Vagina (tissue), 2 donors: ENCODE measurements at places on chromosomes 4 and X.
A peak's percentile ranks its signal among the peaks of the same experiment; 100 is the strongest.

- no peak overlapping the region for H3K4me3 ChIP-seq
- no peaks in the 10 kb centered on the region for H3K27me3 ChIP-seq
- no peaks in the 10 kb centered on the region for H3K36me3 ChIP-seq
- H3K4me1 ChIP-seq, result no peaks in the 10 kb centered on the region
- no peak overlapping the region for H3K27ac ChIP-seq
Observed at GRCh38 chr4:104747635-104748034, 252.9 kb upstream of the CXXC4 start.

GRCh38 chrX:134520860-134521390, 61.0 kb downstream of the HPRT1 start:
- no peaks in the 10 kb centered on the region for H3K27me3 ChIP-seq
- no peaks in the 10 kb centered on the region for H3K4me1 ChIP-seq
- no peaks in the 10 kb centered on the region for H3K36me3 ChIP-seq
- H3K27ac ChIP-seq, result no peak overlapping the region
- no peak overlapping the region for H3K4me3 ChIP-seq

- H3K4me1 ChIP-seq, result peaks cover 6% of the 10 kb centered on the region
- no peaks in the 10 kb centered on the region for H3K36me3 ChIP-seq
- no peak overlapping the region for H3K4me3 ChIP-seq
- no peak overlapping the region for H3K27ac ChIP-seq
Observed at GRCh38 chr4:80006935-80007744, 65.9 kb downstream of the ANTXR2 start.

DNA sequence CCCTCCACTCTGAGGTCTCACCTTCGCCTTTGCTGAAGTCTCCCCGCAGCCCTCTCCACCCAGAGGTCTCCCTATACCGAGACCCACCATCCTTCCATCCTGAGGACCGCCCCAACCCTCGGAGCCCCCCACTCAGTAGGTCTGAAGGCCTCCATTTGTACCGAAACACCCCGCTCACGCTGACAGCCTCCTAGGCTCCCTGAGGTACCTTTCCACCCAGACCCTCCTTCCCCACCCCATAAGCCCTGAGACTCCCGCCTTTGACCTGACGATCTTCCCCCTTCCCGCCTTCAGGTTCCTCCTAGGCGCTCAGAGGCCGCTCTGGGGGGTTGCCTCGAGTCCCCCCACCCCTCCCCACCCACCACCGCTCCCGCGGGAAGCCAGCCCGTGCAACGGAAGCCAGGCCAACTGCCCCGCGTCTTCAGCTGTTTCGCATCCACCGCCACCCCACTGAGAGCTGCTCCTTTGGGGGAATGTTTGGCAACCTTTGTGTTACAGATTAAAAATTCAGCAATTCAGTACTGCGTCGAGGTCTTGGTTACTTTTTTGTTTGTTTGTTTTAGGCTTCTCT, 5.0 kb downstream of the SOD3 start:
- H3K4me1 ChIP-seq, result peaks cover 41% of the 10 kb centered on the region
- no peak for DNase-seq
- H3K27ac ChIP-seq, result peak overlapping the region; percentile 62

DNA sequence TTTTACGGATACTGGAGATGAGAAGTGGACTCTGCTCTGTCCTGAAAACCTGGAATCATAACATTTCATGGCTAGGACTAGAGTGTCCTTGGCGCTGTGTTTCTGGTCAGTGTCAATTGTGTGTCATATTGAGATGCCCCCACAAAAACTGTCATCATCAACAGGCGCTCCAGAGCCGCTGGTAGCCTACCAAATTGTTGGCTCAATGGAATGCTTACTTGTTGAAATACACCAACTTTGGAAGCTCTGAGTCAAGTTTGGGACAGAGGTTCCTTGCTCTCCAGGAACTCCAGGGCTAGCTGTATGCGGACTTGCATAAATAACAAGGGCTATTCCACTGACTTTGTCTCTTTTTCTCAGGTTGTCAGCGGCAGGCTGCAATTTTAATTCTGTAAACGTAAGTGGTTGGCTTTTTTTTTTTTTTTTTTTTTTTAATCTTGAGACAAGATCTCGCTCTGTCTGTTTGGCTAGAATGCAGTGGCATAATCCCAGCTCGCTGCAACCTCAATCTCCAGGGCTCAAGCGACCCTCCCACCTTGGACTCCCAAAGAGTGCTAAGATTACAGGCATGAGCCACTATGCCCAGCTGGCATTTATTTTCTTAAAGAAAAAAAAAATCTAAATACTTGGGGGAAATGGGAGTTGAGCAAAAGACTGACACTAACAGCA, 871 bp upstream of the HPGD start:
- peaks cover 18% of the 10 kb centered on the region for H3K4me1 ChIP-seq
- peak overlapping the region; percentile 59 for H3K4me3 ChIP-seq
- no peaks in the 10 kb centered on the region for H3K36me3 ChIP-seq
- DNase-seq, result no peak
- no peaks in the 10 kb centered on the region for H3K27me3 ChIP-seq

DNA sequence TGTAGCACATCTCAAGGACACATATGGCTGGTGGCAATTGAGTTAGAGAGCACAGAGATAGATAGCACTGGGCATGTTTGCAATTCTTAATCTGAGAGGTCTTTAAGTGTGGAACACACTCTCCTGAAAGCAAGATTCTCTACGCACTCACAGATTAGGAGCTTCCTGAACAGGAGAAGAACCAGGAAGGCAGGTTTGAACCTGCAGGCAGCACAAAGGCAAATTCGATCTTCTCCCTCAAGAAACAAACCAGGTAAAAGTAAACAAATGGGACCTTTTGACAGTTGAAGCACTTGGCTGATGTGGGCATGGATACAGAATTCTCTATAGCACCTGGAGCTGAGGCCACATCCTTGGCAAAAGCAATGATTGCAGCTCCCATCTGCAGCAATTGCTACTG, 24.3 kb downstream of the HS3ST1 start:
- no peaks in the 10 kb centered on the region for H3K27me3 ChIP-seq
- H3K36me3 ChIP-seq, result no peaks in the 10 kb centered on the region
- no peaks in the 10 kb centered on the region for H3K4me1 ChIP-seq
- no peak overlapping the region for H3K27ac ChIP-seq
- no peak overlapping the region for H3K4me3 ChIP-seq

GRCh38 chr4:122150931-122151330, 1.2 kb upstream of the BLTP1 start:
- H3K27me3 ChIP-seq, result no peaks in the 10 kb centered on the region
- DNase-seq, result no peak
- peaks cover 8% of the 10 kb centered on the region for H3K36me3 ChIP-seq
- H3K27ac ChIP-seq, result peak overlapping the region; percentile 94
- peaks cover 26% of the 10 kb centered on the region for H3K4me1 ChIP-seq

DNA sequence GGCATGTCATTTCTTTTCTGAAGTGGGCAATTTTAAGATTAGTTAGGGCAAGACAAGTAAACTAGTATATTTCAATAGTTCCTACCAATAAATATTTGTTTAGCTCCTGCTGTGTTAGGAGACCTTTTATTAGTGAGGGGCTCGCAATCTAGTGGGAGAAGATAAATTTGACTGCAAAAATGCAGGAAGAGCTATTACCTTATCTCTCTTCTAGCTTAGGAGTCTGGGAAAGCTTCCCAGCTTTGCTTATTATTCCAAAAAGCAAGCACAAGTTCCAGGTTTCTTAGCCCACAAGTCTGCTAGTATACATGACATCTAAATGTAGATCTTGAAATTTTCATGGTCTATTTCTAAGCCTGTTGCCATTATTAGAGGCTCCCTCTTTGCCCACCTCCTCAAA, 191.1 kb downstream of the GC start:
- H3K4me1 ChIP-seq, result no peaks in the 10 kb centered on the region
- H3K27me3 ChIP-seq, result no peaks in the 10 kb centered on the region
- no peaks in the 10 kb centered on the region for H3K36me3 ChIP-seq
- no peak overlapping the region for H3K27ac ChIP-seq

DNA sequence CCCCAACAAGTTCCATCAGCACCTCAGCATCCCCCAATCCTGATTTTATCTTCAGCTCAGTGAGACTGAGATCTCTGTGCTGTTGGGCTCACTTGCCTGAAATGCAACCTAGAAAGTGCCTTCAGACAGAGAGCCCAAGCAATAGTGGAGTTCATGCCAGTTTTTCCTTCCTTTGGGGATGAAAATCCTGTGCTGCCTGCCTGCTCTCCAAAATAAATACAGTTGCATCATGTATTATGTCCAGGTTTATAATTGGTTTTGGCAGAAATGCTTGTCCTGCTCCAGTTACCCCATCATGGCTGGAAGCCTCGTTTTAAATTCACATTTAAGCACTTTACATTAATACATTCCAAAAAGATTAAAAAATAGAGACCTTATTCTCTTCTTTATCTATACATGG, 1865.5 kb upstream of the TENM3 start:
- no peak for DNase-seq
- no peaks in the 10 kb centered on the region for H3K27me3 ChIP-seq
- H3K4me1 ChIP-seq, result no peaks in the 10 kb centered on the region
- H3K4me3 ChIP-seq, result no peak overlapping the region
- no peaks in the 10 kb centered on the region for H3K36me3 ChIP-seq
- no peak overlapping the region for H3K27ac ChIP-seq

DNA sequence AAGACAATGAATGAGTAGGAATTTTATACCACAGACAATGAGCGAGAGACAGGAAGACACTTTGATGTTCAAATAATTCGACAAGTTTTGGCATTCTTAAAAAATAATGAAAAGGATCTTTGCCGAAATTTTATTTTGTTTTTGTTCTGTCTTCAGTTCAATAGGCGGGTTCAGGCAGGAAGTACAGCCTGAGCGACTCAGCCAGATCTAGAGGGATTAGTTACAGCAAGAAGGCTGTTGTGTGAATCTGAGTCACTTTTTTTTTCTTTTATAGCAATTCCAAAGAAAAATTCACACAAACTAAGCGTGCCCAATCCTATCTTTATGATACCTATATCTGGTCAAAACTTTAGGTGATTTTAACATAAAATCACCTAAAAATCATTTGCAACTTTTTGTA, 505.4 kb upstream of the FAM241A start:
- no peaks in the 10 kb centered on the region for H3K27me3 ChIP-seq
- H3K4me3 ChIP-seq, result no peak overlapping the region
- H3K4me1 ChIP-seq, result no peaks in the 10 kb centered on the region
- no peak for DNase-seq
- no peaks in the 10 kb centered on the region for H3K36me3 ChIP-seq

GRCh38 chrX:122238801-122239200, 945.3 kb upstream of the GRIA3 start:
- H3K27ac ChIP-seq, result no peak overlapping the region
- no peaks in the 10 kb centered on the region for H3K36me3 ChIP-seq
- no peak overlapping the region for H3K4me3 ChIP-seq
- no peaks in the 10 kb centered on the region for H3K27me3 ChIP-seq

GRCh38 chr4:70841951-70842350, 2.3 kb upstream of the GRSF1 start:
- no peak overlapping the region for H3K4me3 ChIP-seq
- peaks cover 17% of the 10 kb centered on the region for H3K4me1 ChIP-seq

DNA sequence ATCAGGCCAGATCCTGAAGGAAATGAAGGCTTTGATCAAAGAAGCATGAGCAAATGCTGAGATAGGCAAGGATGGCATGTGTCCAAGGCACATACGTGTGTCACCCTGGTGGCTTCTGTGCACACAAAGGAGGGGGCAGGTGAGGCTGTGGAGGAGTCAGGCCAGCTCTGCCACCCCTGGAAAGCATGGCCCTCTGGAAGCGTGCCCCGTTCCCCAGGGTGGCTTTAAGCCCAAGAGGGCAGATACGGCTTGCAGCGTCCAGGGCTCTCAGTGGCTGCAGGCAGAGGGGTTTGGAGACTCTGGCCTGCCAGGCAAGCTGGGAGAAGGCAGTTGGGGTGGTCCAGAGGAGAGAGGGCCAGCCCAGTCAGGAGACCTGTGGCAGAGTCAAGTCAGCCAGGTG, 25.6 kb downstream of the PNMA6E start:
- H3K36me3 ChIP-seq, result no peaks in the 10 kb centered on the region
- DNase-seq, result no peak
- no peak overlapping the region for H3K27ac ChIP-seq
- no peaks in the 10 kb centered on the region for H3K4me1 ChIP-seq
- no peaks in the 10 kb centered on the region for H3K27me3 ChIP-seq
- H3K4me3 ChIP-seq, result no peak overlapping the region

DNA sequence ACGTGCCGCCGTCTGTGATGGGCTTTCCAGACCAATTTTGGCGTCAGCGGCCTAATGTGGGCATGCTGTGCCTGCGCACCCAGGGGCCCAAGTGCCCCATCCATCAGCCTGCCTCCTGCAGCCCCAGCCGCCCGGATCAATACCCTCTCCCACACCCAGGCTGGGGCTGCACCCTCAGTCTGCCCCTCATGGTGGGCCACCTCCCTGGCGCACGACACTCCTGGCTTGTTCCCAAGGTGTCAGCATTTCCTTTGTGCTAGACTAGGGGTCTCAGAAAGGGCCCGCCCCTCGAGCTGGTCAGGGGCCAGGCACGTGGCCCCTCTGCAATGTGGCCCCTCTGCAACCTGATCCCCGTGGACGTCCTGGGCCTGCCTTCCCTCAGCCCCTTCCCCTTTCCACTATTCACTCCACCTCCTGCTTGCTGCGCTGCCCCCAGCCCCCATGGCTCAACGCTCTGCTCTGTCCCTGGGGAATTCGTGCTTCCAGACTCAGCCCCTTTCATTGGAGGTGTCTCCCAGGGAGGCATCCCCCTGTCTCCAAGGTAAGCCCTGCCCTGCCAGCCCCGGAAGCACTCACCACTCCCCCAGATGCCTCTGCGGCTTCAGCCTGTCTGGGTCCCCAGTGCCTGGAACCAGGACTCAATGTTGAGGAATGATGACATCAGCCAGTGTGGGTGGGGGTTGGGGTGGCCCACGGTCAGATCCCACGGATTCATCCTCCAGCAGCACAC, 130.8 kb downstream of the HMX1 start:
- H3K27me3 ChIP-seq, result no peaks in the 10 kb centered on the region
- no peak overlapping the region for H3K4me3 ChIP-seq
- no peak overlapping the region for H3K27ac ChIP-seq
- H3K4me1 ChIP-seq, result no peaks in the 10 kb centered on the region

DNA sequence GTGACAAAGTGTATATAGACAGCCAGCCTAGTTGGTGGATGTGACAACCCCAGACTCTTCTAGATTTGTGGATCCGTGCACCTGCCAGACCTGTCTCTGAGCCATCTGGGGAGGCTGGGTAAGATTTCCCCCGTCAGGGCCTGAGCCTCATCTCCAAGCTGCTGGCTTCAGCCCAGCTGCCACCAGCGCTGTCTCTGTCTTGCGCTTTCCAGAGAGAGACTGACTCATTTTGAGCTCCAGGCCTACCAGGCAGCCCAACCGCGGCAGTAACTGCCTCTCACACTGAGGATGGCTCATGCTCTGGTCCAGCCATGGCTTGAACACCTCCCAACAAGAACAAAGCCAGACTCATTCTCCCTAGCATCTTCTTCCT, 26.4 kb downstream of the NOP14 start:
- H3K4me1 ChIP-seq, result peaks cover 46% of the 10 kb centered on the region
- H3K4me3 ChIP-seq, result no peak overlapping the region
- H3K36me3 ChIP-seq, result peaks cover 42% of the 10 kb centered on the region

DNA sequence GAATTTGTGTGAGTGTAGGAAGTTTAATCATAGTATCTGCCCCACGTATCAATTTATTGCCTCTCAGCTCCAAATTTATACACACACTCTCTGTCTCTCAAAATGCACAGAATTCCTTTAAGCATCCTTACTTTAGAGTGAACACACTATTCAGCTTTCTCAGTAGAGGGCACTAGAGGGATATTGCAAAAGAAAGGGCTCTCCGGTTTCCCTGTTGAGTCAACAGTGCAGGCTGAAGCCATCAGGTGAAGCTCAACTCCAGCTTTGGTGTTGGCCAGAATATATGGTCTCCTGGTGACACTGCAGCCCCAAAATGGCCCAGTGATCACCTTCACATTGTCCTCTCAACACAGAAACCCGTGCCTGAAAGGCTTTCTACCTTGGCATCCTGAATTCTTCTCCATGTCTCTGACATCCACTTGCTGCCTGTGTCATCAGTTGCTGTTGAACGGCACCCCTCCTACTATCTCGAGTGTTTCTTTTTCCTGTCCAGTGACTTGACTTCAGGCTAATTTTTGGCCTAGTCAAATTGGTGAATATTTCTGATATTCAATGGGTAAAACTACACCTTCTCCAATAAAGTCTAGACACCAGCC, 670.5 kb downstream of the GABRG1 start:
- no peak for DNase-seq
- H3K36me3 ChIP-seq, result no peaks in the 10 kb centered on the region
- H3K4me3 ChIP-seq, result no peak overlapping the region
